ENCODE measurements at places on chromosomes 11 and 22. TPM values are rescaled to one million over a fixed set of nuclear protein-coding genes. Genes with fewer than 3 reads are reported as not detected.

- H3K4me1 ChIP-seq = no peaks in the 10 kb centered on the region
- H3K27me3 ChIP-seq = no peaks in the 10 kb centered on the region
- no peak for DNase-seq
- H3K4me3 ChIP-seq = no peak overlapping the region
- H3K27ac ChIP-seq = no peak overlapping the region
- no peaks in the 10 kb centered on the region for H3K36me3 ChIP-seq
These were observed 213.6 kb upstream of the ZBED5 start for GRCh38 chr11:11071486-11071885.

DNA sequence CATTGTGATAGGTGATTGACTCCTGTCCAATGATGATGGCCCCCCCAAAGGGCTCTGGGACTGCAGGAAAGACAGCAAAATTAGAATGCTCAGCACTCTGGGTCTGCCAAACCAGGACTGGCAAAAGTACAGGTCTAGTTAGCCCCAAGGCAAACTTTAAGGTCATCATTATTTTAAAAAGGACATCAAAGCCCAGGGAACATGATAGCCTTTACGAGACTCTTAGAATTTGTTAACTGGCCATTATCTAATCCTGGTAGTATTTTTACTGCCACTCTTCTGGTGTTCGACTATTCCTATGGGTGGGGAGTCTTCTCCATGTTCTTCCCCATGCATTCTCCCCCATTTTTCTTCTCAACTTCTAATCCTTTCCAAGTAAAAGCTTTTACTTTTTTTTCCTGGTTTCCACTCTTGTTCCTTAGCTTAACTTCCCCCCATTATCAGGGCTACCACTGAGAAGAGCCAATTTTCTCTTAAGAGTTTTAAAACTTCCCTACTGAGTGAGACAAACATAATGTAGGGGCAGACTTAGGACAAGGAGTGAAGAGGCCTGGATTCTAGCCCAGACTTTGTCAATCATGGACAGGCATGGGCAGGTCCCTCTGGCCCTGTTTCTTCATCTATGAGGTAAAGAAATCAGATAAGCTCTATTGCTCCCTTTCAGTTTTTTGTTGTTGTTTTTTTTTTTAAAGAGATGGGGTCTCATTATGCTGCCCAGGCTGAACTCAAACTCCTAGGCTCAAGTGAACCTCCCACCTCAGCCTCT, 7.1 kb downstream of the DDB1 start:
- H3K36me3 ChIP-seq = peaks cover 30% of the 10 kb centered on the region
- no peak overlapping the region for H3K27ac ChIP-seq
- DNase-seq = no peak
- H3K27me3 ChIP-seq = no peaks in the 10 kb centered on the region
- no peaks in the 10 kb centered on the region for H3K4me1 ChIP-seq
- H3K4me3 ChIP-seq = no peak overlapping the region

- no peak overlapping the region for H3K27ac ChIP-seq
- no peaks in the 10 kb centered on the region for H3K27me3 ChIP-seq
- H3K4me3 ChIP-seq = no peak overlapping the region
- no peak for DNase-seq
These were observed 727.0 kb upstream of the ANO5 start for GRCh38 chr11:21465920-21466319.

DNA sequence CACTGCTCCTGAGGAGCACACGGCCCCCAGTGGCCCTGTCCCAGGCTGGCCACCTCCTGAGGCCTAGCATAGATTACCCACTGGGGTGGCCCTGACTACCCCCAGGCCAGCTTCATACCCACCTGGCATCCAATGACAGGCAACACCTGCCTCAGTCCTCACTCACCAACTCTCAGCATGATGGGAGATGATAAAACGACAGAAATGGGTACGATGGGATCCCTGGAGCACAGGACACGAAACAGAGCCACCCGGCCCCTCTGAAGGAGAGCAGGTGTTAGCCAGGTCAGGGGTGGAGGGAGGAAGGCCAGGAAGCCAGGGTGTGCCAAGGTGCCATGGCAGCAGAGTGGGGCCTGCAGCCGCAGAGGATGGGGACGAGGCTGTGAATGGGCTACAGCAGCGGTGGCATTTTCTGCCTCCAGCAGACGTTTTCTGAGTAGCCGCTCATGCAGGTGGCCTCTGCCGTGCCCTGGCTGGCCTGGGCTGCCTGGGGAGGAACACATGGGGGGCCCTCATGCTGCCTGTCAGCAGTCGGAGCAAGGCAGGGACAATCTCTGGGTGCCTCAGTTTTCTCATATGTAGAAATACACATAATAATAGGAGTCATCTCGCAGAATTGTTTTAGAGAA, 50.2 kb upstream of the FGF3 start:
- H3K4me1 ChIP-seq = no peaks in the 10 kb centered on the region
- no peaks in the 10 kb centered on the region for H3K27me3 ChIP-seq
- no peak overlapping the region for H3K4me3 ChIP-seq
- DNase-seq = no peak
- no peak overlapping the region for H3K27ac ChIP-seq

DNA sequence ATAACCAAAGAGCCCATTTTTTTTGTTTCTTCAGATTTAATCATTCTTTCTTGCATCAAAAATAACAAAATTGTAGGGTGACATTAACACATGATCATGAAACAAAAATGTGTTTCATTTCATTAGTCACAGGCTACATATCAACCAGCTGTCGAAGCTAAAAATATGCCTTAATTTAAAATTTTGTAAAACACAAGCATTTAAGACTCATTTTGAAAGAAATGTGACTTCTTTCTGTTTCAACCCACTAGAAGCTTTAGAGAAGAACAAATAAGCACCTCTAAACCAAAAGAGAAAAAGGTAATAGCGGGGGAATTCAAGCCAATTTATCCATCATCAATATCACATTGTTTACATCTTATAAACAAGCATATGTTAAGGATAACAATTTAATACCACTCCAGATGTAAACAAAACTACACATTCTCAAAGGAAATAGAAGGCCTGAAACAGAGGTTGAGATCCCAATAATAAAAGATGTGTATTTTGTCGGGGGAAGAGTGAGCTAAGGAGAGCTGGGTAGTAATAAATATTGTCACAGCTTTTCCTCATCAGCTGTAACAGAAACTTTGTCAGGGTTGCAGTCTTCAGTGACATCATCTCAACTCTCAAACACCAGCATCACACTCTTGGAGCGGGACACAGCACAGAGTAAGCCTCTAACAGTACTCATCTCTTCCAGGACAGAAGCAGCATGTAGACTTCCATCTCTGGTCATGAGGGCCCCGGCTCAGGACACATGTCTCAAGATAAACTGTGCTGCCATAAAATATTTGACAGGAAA, 42.0 kb downstream of the ALG9 start:
- no peaks in the 10 kb centered on the region for H3K4me1 ChIP-seq
- H3K36me3 ChIP-seq = no peaks in the 10 kb centered on the region
- DNase-seq = no peak

The NXPE2 gene
- total RNA-seq = not detected

The ZNRD2 gene
- 19.8 TPM for total RNA-seq

GRCh38 chr22:41820447-41820846, 12.5 kb upstream of the SREBF2 start:
- no peaks in the 10 kb centered on the region for H3K36me3 ChIP-seq
- DNase-seq = no peak
- no peaks in the 10 kb centered on the region for H3K4me1 ChIP-seq
- no peak overlapping the region for H3K4me3 ChIP-seq
- no peaks in the 10 kb centered on the region for H3K27me3 ChIP-seq

- H3K4me1 ChIP-seq = peaks cover 7% of the 10 kb centered on the region
- H3K27me3 ChIP-seq = no peaks in the 10 kb centered on the region
- no peak overlapping the region for H3K4me3 ChIP-seq
- H3K36me3 ChIP-seq = no peaks in the 10 kb centered on the region
- no peak for DNase-seq
These were observed 2.3 kb downstream of the EXT2 start for GRCh38 chr11:44097821-44098220.

DNA sequence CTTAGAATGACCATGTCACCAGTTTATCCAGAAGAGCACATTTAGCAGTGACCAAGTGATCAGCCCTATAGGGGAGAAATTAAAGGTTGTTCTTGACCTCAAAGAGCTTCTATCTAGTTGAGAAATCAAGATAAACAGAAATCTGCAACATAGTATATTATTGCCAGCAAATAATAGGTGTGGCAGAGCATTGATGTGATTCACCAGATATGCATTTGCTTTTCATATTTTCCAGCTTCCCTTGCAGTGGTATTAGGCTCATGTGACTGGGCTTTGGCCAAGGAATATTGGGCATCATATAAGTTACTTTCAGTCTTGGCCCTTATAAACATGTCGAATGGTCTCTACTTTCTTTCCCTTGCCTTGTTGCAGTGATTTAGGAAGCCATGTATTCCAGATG, 34.5 kb downstream of the COMMD9 start:
- no peak overlapping the region for H3K4me3 ChIP-seq
- DNase-seq = no peak
- H3K36me3 ChIP-seq = no peaks in the 10 kb centered on the region
- H3K4me1 ChIP-seq = no peaks in the 10 kb centered on the region
- H3K27me3 ChIP-seq = no peaks in the 10 kb centered on the region

The SCUBE2 gene
- total RNA-seq = 8.1 TPM

The AKIP1 gene
- 7.6 TPM for total RNA-seq

The MYBPC3 gene
- total RNA-seq = 1.0 TPM

The OR52E8 gene
- total RNA-seq = not detected

DNA sequence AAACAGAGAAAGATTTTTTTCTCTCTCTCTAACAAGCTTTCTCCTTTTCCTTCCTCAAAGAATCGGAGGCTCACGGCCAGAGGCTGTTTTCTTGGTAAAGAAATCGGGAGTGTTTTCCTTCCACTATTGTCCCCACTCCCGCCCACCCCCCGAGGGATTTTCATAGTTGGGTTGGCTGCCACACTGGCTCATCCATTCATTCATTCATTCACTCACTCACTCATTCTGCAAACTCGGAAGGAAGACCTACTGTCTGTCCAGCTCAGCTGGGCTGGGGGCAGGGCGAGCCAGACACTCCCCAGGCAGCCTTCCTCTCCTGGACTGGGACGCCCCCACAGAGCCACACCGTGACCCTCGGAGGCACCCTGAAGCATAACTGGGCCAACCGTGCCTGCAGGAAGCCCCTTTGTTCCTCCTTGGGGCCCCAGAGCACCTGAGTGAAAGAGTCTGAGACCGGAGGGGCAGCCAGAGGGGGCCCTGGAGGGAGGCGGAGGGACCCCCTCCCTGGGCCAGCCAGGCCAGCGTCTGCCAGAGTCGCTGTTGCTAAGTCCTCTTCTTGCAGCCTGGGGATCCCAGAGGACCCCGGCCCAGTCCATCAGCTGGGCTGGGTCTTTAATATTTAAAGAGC, 17.0 kb downstream of the CDKN1C start:
- H3K36me3 ChIP-seq = no peaks in the 10 kb centered on the region
- no peak for DNase-seq
- H3K4me3 ChIP-seq = no peak overlapping the region
- no peaks in the 10 kb centered on the region for H3K27me3 ChIP-seq
- no peaks in the 10 kb centered on the region for H3K4me1 ChIP-seq

GRCh38 chr11:129722529-129722928, 93.1 kb upstream of the TMEM45B start:
- H3K27me3 ChIP-seq = no peaks in the 10 kb centered on the region
- H3K4me3 ChIP-seq = no peak overlapping the region
- no peaks in the 10 kb centered on the region for H3K36me3 ChIP-seq
- H3K4me1 ChIP-seq = no peaks in the 10 kb centered on the region
- DNase-seq = no peak

- H3K27me3 ChIP-seq = no peaks in the 10 kb centered on the region
- no peaks in the 10 kb centered on the region for H3K4me1 ChIP-seq
- H3K27ac ChIP-seq = no peak overlapping the region
These were observed 121.6 kb downstream of the KCNQ1 start for GRCh38 chr11:2566223-2567025.

The TMEM138 gene
- total RNA-seq = 13.7 TPM

The SLC22A24 gene
- total RNA-seq = not detected

- H3K4me3 ChIP-seq = no peak overlapping the region
- no peak overlapping the region for H3K27ac ChIP-seq
- H3K27me3 ChIP-seq = no peaks in the 10 kb centered on the region
- DNase-seq = no peak
- H3K36me3 ChIP-seq = no peaks in the 10 kb centered on the region
- H3K4me1 ChIP-seq = no peaks in the 10 kb centered on the region
These were observed 344.9 kb downstream of the ETS1 start for GRCh38 chr11:128242451-128242850.

The KREMEN1 gene
- 6.5 TPM for total RNA-seq

The SLC6A5 gene
- not detected for total RNA-seq

GRCh38 chr11:73566422-73566821, 31.5 kb downstream of the FAM168A start:
- H3K36me3 ChIP-seq = no peaks in the 10 kb centered on the region
- no peak overlapping the region for H3K27ac ChIP-seq
- no peaks in the 10 kb centered on the region for H3K27me3 ChIP-seq
- no peak for DNase-seq

The CEP126 gene
- total RNA-seq = 0.47 TPM

The ZNRF3 gene
- 3.8 TPM for total RNA-seq

The RIMBP3C gene
- 0.09 TPM for total RNA-seq

The BBOX1 gene
- total RNA-seq = 0.14 TPM

DNA sequence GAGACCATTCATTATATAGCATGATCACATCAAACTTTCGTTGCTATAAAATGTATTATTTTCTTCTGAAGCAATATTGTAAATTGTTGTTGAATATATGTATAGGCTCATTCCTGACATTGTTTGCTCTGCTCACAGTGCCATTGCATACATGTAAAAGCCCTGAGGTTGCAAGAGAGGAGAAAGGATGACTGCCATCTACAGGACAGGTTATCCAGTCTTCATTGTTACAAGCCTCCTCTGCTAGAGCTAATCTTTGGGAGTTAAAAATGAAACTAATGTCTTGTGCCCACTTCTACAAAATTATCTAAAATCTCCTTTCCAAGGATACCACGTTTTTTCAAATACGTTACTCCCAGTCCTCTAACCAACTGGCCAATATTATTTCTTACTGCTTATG, 16.4 kb upstream of the OR5AL1 start:
- no peak overlapping the region for H3K4me3 ChIP-seq
- no peak overlapping the region for H3K27ac ChIP-seq
- H3K4me1 ChIP-seq = no peaks in the 10 kb centered on the region
- H3K27me3 ChIP-seq = no peaks in the 10 kb centered on the region
- H3K36me3 ChIP-seq = no peaks in the 10 kb centered on the region

DNA sequence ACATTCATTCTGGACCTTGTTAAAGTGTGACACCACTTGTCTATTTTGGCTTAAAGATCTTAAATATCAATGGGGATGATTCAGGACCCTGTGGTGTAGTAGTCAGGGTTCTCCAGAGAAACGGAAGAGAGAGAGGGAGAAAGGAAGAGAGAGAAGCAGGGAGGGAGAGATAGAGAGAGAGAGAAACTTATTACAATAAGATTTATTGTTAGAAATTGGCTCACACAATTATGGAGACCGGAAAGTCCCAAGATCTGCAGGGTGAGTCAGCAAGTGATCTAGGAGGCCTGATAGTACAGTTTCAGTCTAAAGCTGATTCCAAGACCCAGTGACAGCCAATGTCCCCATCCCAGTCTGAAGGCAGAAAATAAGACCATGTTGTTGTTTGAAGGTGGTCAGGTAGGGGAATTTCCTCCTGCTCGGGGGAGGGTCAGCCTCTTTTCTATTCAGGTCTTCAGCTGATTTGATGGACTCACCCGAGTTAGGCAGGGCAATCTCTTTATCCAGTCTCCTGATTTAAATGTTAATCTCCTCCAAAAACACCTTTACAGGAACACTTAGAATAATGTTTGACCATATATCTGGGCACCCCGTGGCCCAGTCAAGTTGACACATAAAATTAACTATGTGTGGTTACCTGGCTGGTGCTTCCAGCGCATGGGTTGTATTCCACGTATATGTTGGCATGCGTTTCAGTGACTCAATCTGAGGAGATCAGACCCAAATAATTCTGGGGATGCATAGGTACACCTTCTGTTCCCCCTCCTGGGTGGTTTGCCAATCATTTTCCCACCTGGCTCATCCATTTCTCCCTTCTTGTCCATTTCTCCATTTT, 1350.5 kb downstream of the TBC1D22A start:
- H3K27me3 ChIP-seq = no peaks in the 10 kb centered on the region
- H3K4me3 ChIP-seq = no peak overlapping the region
- DNase-seq = no peak
- H3K36me3 ChIP-seq = no peaks in the 10 kb centered on the region

The GLB1L3 gene
- total RNA-seq = 0.13 TPM
